NCI-H1694 (cell line): ENCODE measurements at places on chromosomes 4 and X.

DNA sequence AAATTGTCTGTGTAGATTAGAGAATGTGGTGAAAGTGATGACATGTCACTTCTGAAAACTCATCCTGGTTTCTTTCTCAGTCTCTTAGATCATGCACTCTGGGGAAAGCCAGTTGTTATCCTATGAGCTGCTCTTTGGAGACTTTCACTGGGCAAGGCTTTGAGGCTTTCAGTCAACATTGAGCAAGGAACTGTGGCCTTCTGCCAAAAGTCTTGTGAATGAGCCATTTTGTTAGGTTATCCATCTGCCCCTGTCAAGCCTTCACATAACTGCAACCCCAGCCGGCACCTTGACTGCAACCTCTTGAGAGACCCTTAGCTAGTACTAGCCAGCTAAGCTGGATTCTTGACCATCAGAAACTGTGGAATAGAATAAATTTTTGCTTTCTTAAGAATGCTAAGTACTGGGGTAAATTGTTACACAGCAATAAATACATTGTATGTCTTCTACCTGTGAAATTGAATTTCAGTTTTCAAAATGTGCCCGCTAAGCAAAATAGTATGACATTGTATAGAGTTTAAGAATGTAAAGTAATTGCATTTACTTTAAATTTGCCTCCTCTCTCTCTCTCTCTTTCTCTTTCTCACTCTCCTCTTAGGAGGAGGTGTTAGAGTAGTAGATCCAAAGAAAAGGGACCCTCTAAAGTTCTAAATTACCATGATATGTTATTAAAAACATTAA is 1273.0 kb downstream of the RAPGEF2 start:
- no peak for DNase-seq

- DNase-seq = peak; percentile 9
These were observed 395.2 kb downstream of the MID1IP1 start for GRCh38 chrX:39196192-39197102.

- no peak for DNase-seq
These were observed 15.1 kb downstream of the TEC start for GRCh38 chr4:48254381-48255071.

DNA sequence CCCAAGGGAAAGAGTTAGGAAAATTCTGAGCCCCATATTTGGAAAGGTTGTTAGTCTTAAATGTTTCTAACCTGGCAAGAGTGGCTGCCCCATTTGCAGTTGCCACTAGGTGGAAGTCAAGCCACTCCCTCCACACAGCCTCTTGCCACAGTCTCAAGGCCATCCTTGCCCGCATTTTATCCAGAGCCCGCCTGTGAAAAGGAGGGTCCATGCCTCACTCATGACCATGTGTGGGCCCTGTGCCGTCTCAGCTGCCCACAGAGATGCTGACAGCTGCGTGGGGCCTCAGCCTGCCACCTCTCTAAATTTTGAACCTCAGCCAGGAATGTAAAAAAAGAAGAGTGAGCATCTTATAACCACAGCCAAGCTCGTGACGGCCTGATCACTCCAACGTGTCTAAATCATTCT is 201.5 kb upstream of the FAM241A start:
- DNase-seq = no peak

DNA sequence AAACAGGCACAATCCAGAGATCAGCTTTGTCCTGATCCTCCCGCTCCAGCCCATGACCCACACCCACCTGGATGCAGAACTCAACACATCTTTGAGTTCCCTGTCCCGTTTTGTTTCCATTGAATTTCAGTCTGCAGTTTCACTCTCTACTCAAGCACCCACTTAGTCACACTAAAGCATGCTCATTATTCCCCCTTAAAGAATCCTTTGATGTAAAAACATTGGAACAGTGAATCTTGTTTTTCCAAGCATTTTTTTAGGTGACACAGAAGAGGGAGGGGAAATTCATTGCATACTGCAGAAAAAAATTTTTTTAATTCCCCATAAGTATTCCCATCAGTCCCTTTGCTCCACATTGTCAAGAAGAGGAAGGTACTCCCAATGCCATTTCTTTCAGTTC is 249.7 kb upstream of the TTC29 start:
- no peak for DNase-seq

GRCh38 chr4:107068116-107068515 is 32.0 kb upstream of the DKK2 start:
- DNase-seq = no peak

DNA sequence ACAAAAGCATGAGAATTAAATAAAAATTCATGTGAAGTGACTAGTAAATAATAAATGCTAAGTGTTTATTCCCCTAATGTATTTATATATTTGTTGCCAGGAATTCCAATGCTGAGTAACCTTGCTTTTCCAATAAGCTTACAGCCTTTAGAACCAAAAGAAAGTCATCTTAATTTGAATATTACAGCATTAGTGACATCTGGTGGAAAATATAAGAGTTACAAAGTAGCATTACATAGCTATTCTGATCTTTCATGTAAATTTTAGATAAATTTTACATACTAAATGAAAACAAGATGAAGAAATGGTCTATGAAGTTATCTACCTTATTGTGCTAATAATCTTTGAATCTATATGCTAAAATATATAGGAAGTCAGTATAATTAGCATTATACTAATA is 10.4 kb downstream of the MAD2L1 start:
- DNase-seq = no peak

GRCh38 chr4:104449537-104449936 is 45.2 kb downstream of the CXXC4 start:
- no peak for DNase-seq

GRCh38 chr4:48651914-48652313 is 128.2 kb downstream of the FRYL start:
- DNase-seq = no peak

DNA sequence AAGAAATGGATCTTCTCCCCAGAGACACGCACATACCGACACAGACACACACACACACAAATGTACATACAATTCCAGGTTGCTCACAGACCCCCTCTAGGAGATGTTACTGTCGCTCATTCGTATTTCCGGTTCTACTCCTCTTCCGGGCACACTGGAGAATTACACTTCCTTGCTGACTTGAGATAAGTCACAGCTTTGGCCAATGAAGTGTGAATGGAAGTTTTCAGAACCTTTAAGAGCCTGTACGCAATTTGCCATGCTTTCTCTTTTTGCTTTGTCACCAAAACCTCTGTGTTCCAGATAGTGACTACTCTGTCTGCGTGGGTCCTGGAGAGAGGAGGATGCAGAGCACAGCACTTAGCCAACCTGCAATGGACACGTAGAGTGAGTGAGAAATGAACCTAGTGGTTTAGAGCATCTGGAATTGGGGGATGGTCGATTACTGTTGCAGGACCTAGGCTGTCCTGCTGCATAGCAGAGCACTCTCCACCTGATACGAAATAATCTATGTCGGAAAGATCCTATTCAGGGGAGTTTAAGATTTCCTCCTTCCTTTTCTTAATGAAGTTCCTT is 239.5 kb upstream of the TET2 start:
- DNase-seq = no peak

DNA sequence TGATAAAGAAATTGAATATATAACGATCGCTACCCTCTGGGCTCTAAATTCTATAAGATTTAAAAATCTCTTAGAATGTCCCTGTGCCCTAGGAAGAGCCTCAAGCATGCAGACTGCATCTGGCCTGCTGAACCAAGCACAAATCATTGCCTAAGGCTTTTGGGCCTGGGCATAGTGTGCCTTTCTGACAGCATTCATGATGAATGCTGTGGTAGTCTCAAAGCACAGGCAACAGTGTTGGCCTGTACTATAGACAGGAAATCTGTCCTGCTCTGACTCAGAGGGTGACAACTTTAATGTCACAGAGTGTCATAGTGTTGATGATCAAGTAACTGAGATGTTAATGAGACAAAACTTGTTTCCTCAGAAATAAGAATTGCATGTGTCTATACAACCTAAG is 717.3 kb downstream of the STIM2 start:
- DNase-seq = no peak

DNA sequence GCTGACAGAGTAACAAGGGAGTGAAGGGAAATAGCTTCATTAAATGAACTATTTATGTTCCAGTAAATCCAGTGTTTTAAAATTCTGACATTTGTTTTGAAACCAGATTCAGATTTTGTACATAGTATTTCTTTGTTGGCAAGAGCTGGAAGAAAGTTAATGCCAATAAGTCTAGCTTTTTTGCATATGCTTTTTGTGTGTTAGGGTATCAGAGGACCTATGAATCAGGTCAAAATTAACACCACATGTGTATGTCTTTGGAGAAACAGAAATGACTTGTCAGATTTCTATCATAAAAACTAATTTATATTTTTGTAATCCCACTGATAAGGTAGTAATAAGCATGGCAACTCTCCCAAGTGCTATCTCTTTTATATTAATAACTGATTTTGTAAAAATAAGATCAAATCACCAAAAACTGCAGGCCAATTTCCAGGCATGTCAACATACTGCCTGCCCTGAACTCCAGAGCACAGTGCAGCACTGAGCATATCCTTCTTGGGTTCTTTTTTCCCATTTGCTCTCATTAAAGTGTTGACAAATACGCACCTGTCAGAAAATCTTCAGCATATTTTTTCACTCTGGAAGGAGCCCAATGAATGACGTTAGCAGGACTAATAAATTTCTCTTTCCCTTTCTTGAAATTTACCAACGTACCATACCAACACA is 65.5 kb downstream of the SH3RF1 start:
- DNase-seq = no peak

GRCh38 chr4:1365271-1366178 is 18.5 kb downstream of the UVSSA start:
- DNase-seq = no peak

- no peak for DNase-seq
These were observed 2337.6 kb downstream of the PCDH7 start for GRCh38 chr4:33057736-33058135.

DNA sequence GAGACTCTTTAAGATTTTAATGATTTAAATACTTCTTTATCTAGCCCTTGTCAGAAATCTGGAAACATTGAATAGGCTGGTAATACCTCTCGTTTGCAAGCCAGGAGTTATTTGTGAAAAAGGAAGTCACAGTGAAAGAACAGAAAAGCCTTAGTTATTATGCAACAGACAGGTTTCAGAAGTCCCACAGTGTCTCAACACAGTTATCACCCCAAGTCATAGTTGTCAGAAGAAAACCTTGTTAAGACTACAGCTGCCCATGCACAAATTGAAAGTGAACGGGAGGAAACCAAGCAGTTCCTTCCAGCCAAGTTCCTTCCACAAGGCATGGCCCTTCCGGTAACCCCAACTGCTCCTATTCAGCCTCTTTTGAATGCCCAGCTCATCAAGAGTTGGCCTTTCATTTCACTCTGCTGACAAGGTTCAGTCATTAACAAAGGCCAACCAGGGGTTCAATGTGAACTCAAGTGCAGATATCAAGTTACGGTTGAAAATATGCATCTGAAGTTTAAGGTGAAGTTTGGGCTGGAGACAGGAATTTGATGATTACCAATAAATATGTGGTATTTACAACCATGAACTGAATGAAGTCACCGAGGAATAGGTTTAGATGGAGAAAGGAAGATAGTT is 15.6 kb downstream of the ALPK1 start:
- no peak for DNase-seq

DNA sequence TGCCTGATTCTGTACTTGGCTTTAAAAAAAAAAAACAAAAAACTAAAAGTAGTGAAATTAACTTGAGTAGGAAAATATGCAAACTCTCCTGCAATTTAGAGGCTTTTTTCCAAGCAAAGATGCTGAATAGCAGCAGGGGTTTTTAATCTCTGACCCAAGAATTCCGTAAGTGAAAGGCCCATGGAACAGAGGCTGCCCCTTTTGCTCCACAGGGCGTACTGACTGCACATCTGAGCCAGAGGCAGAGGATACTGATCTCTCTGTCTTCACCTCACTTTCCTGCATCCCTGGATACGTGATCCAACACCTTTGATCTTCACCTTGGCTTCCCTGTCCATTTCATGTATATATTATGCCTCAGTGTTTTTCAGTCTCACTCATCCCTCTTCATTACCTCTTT is 3.9 kb downstream of the FAM149A start:
- DNase-seq = no peak

- DNase-seq = no peak
These were observed 267.1 kb downstream of the PAPSS1 start for GRCh38 chr4:107452717-107453630.

- DNase-seq = no peak
These were observed 24.8 kb upstream of the CYBB start for GRCh38 chrX:37755025-37755424.

DNA sequence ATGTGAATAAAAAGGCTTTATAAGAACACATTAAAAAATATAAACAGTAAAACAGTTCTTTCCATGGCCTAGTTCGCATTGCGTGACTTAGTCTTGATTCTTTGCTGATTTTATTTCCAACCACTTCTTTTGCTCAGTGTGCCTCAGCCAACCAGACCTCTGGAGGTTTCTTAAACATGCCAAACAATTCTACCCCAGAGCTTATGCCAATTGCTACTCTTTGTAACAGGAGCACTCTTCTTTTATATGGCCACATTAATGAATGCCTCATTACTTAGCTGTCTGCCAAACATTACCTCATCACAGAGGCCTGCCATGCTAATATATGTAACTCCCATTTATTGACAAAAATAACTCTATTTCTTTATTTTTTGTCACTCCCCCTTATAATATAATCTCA is 202.3 kb downstream of the NDST4 start:
- DNase-seq = no peak

DNA sequence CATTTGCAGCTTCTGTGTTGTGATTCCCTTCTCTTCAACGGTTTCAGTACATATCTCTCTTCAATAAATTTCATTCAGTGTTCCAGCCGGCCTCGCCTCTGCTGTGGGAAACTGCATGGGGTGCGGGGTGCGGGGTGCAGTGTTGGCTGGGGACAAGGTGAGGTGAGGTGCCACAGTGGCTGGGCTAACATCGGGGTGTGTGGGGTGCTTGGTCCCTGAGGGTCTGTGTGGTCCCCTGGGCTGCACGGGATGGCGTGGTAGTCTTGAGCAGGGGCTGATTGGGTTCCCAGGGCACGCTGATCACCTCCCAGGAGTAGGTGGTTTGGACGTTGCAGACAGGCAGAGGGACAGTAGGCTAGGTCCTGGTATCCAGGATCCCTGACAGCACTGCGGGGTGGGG is 2.7 kb downstream of the PNMA6A start:
- no peak for DNase-seq

- no peak for DNase-seq
These were observed 46.4 kb downstream of the ACOX3 start for GRCh38 chr4:8394061-8394519.

- no peak for DNase-seq
These were observed 84.9 kb downstream of the EDA2R start for GRCh38 chrX:66553973-66554372.

DNA sequence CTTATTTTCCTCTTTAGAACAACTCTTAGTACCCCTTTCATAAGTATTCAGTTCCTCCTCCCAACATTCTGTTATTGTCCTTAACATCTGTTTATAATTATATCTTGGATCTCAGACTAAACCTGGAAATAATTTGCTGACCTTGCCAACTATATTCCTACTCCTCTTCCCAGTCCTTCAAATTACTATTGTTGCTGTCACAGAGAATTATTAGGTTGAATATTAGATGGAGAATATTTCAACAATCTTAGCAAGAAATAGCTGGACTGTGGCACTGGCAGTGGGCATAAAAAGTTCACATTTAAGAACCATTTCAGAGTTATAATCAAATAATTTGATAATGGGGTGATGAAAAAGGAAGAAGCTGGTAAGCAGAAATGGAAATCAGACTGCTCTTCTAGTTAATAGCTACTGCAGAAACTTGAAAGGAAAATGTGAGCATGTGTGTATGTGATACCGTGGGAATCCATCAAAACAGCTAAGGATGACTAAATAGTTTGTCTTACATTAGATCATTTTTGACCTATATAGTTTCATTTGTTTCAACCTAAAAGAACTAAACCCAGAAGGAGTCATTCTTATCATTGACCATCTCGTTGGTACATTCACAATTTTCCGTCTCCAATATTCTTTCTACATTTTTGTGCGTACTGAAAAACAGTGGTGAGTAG is 43.3 kb upstream of the PRDM8 start:
- DNase-seq = no peak

GRCh38 chr4:100014616-100015015 is 64.5 kb upstream of the H2AZ1 start:
- DNase-seq = no peak
